ENCODE measurements at places on chromosomes 7 and 10.

DNA sequence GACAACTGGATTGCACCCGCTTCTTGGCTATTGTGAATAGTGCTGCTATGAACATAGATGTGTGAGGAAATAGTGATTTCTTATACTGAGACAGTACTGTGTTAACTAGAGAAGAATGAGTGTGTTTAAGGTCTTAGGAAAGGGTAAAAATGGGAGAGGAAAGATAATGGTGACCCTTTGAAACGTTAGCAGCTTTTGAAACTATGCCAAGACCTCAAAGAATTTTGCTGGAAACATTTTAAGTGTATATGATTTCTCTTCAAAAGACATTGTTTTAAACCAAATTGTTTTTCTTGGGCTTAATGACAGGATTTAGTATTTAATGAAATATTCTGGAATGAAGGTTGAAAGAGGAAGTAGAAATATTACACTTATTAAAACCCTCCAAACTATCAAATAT, 100.8 kb upstream of the ARHGAP21 start:
- no peak for DNase-seq

- no peak for DNase-seq
Observed at GRCh38 chr7:106824458-106824857, 40.6 kb upstream of the PIK3CG start.

DNA sequence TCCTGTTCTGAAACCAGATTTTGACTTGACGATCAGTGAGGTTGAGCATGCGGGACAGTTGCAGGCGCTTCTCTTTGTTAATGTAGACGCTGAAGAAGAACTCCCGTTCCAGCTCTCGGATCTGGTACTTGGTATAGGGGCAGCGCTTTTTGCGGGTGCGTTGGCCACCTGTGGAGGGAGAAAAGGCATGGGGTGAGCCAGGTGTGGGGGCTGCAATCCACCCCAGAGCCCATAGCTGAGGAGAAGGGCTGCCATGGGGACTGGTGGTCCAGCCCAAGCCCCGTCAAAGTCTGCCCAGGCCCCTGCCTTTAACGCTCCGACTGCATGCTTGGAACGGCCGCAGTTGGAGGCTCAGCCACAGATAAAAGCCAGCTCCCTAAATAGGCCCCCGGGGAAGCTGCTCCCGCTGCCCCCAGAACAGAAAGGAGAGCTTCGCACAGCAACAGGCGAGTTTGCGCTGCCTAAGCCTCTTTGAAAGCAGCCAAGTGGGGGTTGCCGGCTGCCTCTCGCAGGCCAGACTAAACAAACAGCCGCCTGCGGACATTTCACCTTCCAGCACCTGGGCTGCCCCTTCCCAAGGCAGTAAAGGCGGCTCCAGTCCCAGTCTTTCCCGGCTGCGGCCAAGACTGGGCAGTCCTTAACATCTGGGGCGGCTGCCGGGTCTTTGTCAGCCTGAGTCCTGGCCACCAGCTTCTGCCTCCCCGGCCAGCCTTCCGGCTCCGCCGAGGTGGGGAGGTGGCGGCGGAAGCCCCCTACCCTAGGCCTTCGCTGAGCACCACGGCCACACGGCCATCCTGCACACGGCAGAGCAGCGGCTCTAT, 2.0 kb downstream of the HOXA11 start:
- no peak for DNase-seq

DNA sequence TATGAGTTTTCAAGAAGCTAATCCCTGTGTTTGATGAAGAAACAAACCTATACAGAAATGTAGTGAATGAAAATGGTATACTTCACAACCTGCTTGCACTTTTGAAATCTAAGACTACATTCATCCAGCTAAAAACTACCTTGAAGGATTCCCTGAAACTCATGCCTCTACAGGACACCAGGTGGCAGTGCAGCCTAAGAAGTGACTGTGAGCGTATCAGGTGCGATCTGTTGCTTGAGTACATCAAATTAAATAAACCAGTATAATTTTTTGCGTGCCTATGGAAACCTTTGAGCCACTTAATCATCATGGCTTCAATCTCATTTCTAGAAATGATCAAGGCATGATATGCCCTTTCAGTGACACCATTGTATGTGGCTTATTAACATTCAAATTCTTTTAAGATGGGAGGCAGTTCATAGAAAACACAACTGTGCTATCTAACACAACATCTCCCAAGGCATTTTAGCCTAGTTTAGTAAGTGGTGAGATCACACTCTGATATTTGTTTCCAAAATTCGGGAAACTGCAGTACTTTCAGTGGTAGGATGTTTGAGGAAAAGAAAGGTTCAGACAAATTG, 57.4 kb downstream of the PPP1R17 start:
- peak; percentile 28 for DNase-seq

- no peak for DNase-seq
Observed at GRCh38 chr7:134328900-134329299, 12.2 kb upstream of the SLC35B4 start.

DNA sequence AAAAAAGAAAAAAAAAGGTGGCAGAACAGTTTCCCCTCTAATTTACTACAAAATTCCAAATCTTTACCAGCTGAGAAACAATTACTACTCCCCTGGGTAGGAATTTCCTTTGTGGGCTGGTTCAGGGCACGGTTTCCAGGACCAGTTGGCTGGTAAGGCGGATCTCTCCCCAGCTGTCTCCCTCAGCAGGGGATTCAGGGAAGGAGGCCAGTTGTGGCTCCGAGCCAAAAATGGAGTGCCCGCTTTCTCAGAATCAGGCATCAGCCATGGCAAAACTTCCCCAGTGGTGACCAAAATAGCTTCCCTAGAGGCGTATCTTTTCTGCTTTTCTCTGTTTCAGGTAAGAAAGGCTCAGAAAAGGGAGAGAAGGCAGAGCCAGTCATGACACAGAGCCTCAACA, 91.2 kb downstream of the ZNF22 start:
- no peak for DNase-seq

GRCh38 chr7:44101303-44101965, 2.7 kb upstream of the AEBP1 start:
- no peak for DNase-seq

DNA sequence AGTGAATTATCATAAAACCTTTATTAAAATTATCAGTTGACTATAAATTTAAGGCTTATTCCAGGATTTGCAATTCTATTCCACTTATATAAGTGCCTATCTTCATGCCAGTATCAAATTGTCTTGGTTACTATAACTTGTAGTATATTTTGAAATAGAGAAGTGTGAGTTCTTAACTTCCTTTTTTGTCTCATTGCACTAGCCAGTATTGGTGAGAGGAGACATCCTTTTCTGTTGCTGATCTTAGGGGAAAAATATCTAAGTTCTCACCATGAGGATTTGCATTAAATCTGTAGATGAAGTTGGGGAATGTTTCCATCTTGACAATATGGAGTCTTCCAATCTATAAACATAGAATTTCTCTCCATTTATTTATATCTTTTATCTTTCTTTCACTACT, 104.2 kb upstream of the MKI67 start:
- DNase-seq = no peak

- peak; percentile 91 for DNase-seq
Observed at GRCh38 chr10:110918269-110918642, 724 bp downstream of the BBIP1 start.

DNA sequence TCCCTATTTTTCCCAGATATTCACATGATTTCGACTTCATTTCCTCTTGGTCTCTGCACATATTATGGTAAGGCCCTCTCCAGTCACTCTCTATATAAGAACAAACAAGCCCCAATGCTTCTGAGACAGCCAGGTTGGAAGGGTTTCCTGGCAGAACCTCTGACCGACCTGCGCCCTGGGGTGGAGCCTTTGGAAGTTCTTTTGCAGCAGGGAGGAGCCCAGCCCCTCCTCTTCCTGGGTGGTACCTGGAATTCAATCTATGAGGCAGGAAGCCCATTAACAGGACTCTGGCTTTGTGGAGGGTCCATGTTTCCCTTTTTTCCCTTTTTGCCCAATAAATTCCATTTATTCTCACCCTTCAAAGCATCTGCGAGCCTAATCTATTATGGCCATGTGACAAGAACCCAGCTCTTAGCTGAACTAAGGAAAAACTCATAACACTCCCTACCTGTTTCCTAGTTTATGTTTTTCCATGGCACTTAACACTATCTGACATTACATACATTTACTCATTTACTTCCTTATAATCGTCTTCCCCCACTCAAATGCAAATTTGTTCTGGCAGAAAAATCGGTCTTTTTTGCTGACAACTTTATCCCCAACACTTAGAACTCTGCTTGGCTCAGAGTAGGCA, 92.5 kb upstream of the FRMD4A start:
- no peak for DNase-seq

DNA sequence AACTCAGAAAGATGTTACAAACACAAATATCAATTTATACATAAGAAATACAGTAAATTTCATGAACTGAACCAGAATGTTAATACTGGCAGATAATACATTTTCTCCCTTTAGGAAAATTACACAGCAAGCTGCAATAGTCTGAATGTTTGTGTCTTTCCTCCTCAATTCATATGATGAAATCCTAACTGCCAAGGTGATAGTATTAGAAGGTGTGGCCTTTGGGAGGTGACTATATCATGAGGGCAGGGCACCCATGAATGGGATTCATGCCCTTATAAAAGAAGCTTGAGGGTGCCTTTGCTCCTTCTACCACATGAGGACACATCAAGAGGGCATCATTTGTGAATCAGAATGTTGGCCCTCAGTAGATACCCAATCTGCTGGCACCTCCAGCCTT, 64.3 kb upstream of the GPR22 start:
- no peak for DNase-seq

GRCh38 chr10:128943111-128943510, 523.9 kb upstream of the MGMT start:
- no peak for DNase-seq

- no peak for DNase-seq
Observed at GRCh38 chr7:69808391-69808790, 210.1 kb downstream of the AUTS2 start.

DNA sequence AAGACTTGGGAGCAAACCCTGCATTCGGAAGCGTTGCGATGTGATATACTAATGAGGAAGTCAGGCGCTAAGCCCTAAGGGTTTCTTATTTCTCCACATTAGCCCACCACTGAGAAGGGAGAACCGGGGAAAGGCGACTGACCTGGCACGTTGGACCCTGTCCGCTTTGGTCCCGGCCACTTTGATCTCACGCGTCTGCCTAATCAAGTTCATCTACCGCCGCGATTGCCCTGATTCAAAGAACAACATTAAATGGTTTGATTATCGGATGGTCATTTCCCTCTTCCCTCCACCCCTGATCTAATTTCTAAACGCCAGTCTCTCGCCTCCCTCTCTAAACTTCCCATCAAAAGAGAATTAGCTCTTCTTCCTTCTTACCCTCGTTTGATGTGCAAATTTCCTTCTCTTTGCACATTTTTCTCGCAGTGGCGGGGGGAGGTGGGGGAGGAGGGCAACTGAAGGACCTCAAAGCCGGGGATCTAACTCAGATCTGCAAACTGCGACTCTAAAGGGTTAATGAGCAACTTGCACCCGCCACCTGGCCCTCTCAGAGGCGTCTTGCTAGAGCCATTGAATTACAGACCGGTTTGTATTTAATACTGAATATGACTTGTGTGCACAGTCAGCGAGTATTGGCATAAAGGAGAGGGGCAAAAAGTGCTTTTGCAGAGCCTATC, 687 bp upstream of the DKK1 start:
- peak; percentile 2 for DNase-seq

DNA sequence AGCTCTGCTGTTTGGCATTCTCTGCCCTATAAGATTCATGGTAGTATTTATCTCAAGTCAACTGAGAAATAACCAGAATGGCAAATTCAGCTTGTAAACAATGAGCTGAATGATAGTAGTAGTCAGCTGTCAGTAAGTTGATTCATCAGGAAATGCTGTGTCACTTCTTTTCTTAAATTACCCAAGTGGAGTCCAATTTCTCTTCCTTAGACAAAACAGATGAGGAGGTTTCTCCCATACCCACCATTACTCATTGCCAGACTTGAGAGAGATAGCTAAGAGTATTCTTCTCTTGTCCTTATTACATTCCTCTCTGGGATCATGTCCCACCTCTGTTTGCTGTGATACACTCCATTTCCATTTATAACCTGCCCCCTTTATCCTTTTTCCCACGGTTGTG, 159.8 kb upstream of the STEAP1 start:
- DNase-seq = no peak

DNA sequence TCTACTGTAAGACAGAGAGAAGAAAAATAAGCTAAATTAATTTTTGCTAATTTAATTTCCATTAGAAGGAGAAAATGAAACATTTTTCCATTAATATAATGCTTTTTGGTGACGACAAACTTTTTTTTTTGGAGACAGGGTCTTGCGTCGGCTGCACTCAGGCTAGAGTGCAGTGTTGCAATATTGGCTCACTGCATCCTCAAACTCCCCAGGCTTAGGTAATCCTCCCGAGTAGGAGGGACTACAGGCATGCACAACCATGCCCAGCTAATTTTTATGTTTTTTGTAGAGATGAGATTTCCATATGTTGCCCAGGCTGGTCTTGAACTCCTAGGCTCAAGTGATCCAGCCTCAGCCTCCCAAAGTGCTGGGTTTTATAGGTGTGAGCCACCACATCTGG, 229.8 kb upstream of the LRRN3 start:
- DNase-seq = no peak

- no peak for DNase-seq
Observed at GRCh38 chr10:48468130-48468790, 136.6 kb downstream of the ARHGAP22 start.

- DNase-seq = no peak
Observed at GRCh38 chr7:107870427-107871000, 20.5 kb upstream of the DLD start.

DNA sequence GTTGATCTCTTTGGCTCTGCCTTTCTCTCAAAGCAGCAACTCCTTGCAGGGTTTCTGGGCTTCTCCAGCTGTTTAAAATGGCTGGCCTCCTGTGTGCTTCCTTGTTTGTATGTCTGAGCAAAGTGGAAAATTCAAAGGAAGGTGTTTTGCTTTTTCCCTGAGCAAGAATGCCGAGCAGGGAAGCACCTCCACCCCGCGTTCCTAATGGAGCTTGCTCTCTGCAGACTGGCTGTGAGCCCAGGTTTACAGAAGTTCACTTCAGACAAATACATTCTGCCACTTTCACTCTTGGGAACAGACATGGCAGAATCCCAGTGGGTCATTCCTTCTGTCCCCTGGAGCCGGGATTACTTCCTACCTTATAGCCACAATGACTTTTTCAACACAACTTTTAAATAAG, 181.8 kb upstream of the AGK start:
- no peak for DNase-seq

- DNase-seq = no peak
Observed at GRCh38 chr10:78588194-78588811, 480.5 kb upstream of the ZMIZ1 start.

DNA sequence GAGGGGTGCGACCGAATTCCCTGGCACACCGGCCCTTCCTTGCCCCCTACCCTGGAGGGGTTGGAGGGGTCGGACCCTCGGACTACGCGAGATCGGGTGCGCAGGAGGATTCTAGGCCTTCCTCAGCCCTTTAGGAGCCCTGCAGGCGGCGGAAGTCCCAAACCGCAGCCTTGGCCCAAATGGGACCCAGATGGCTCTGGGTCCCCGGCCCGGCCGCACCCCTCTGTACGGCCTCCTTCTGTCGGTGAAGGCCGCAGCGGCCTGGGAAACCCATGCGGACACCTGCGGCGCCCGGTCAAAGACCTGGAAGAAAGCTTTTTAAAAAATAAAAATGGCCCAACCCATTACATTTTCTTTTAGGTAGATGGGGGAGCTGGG, 2.4 kb upstream of the VAX1 start:
- DNase-seq = no peak

GRCh38 chr7:107354640-107355039, 115.2 kb upstream of the GPR22 start:
- DNase-seq = no peak

GRCh38 chr10:11243425-11244222, 226.0 kb downstream of the CELF2 start:
- no peak for DNase-seq

All from germinal center (tissue), 1 donor.